A549 (cell line): ENCODE measurements at places on chromosomes 5 and 9.

DNA sequence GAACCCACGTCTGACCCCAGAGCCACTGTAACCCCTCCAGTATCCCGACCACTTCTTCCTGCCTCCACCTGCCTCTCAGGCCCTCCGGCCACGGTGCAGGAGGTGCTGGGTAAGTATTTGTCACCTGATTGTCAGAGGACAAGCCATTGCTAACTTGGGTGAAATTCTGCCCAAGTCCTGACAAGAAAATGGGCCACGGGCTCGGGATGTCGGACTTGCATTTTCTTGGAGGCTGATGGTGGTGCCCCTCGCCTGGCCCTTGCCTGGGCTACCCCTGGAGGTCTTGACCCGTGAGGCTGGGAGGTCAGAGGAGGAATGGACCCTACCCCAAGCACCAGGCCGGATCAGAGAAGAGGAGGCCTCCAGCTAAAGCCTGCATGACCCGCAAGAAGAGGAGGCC lies 149.7 kb upstream of the COL5A1 start:
- DNase-seq, result no peak

- no peak for DNase-seq
Observed at GRCh38 chr5:10662661-10663488, 98.2 kb downstream of the DAP start.

GRCh38 chr9:7089406-7090193 lies 331.8 kb downstream of the KDM4C start:
- no peak for DNase-seq

- DNase-seq, result no peak
Observed at GRCh38 chr9:11821306-11821975, 871.7 kb upstream of the TYRP1 start.

GRCh38 chr5:775961-776861 lies 8.3 kb downstream of the ZDHHC11B start:
- no peak for DNase-seq

DNA sequence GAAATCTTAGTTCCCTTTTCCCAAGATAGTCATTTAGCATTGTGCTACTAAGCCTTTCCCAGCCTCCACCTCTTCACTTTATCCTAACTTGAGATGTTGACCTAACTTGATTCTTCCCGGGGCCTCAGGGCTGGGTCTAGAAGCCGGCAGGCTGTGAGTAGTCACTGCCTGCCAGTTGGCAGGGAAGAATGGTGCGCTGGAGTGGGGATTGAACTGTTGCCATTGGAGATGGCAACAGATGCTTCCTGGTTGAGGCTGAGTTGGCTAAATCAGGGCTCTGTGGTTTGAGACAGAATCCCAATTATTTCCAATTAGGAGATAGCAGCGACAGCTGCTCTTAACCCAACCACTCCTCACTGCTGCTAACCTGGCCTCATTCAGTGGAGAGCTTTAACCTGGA lies 343.1 kb downstream of the BRINP1 start:
- no peak for DNase-seq

DNA sequence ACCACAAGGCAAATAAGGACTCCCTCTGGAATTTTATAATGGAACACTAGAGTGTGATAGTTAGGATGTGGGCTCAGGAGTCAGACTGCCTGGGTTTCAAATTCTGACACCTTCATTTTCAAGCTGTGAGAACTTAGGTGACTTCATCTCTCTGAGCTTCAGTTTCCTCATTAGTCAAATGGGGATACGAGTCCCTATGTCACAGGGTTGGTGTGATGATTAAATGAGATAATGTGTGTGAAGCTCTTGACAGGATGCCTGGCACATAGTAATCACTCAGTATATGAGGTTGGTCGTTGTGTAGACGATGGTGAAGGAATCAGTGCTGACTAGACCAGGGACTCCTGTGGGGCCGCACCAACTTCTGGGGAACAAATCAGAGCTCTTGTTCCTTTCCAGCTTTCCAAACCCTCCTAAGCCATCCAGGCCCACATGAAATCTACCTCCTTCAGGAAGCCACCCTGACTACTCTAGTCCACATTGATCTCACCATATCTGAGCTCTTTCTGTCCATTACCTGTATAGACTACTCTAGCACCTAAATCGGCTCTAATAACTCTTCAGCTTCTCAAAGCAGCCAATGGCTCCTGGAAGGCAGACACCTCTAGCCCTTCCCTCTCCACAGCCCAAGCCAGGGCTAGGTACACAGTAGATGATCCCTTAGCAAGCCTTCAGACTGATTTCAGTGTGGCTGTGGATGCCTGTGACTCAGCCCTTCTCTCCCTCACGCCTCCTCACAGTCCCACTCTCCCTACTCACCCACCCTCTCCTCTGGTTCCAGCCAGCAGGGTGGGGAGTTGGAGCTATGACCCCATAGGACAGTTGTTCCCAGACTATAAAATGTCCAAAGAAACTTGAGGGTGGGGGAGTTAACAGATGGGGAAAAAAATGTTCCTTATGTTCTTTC lies 2.5 kb upstream of the TCF7 start:
- no peak for DNase-seq

- DNase-seq, result no peak
Observed at GRCh38 chr5:178221853-178222252, 10.7 kb downstream of the PHYKPL start.

- DNase-seq, result no peak
Observed at GRCh38 chr9:125370786-125371185, 109.2 kb downstream of the GAPVD1 start.

DNA sequence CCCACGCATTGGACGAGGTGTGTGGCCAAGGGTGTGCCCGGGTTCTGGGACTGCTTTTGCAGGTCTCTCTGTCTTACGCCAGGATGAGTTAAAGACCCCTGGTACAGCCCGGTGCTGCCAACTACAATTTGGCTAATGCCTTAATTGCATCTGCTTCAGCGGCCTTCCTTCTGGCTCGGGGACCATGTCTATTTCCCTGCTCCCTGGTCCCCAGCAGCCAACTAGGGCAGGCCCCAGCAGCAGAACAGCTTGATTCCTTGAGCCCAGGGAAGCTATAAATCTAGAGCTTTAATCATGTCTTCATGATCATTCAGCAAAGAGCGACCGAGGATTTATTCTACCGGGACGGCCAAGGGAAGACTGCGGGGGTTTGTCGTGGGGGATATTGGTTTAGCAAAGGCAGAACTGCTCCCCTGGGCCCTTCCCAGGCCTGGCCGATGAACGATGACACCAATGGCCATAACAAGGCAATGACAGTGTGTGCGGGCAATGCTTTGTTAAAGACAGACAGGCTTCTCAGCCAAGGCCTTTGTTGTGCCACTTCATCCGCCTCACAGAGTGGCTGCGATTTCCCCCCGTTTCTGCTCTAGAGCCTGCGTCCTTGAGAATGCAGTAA lies 51.4 kb downstream of the CFAP77 start:
- DNase-seq, result no peak

- no peak for DNase-seq
Observed at GRCh38 chr9:12934545-12935272, 159.9 kb downstream of the LURAP1L start.

GRCh38 chr9:76571743-76572146 lies 112.8 kb downstream of the GCNT1 start:
- no peak for DNase-seq

- no peak for DNase-seq
Observed at GRCh38 chr9:79565245-79565644, 6.5 kb upstream of the TLE4 start.

DNA sequence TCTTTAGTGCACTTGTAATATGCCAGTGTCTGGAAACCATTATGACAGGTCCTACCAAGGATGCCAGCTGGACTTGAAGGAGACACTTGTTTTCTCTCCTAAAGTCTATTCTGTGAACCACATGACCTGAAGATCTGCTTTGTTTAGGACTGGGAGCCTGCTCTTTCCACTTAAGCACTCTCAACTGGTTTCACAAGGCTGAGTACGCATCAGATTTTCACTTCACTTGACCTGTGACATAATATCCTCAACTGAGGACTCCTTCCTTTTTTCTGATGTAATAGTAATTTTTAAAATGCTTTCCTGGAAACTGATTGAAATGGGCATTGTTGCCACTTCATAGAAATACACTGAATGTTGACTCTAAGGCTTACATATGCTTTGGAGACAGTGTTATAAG lies 52.2 kb downstream of the PDE8B start:
- DNase-seq, result no peak

DNA sequence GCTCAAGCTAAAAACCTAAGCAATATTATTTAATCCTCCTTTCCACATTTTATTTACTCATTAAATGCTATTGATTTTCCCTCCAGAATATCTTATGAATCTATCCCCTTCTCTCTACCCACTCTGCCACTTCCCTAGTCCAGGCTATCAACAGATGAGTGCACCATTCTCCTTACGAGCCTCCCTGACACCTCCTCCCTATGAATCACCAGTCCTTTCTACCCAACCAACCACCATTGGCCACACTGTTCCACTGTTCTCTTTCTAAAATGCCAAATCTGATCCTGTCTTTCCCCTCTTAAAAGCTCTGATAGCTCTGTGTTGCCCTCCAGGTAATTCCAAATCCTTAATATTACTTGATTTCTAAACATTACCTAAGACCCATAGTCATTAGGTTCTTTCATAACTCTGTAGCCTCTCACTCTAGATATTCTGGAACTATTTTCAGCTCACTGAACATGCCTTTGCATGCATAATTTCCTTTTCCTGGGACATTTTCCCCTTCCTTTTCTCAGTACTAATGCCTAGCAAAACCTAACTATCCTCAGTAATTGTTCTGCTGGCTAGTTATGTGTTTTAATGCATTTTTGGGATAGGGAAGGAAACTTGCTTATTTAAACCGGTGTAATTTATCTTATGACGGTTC lies 126.3 kb downstream of the UNC13B start:
- no peak for DNase-seq

GRCh38 chr9:121692606-121693387 lies 41.4 kb downstream of the DAB2IP start:
- DNase-seq, result peak; percentile 38

GRCh38 chr9:38185647-38186403 lies 116.8 kb upstream of the SHB start:
- no peak for DNase-seq

DNA sequence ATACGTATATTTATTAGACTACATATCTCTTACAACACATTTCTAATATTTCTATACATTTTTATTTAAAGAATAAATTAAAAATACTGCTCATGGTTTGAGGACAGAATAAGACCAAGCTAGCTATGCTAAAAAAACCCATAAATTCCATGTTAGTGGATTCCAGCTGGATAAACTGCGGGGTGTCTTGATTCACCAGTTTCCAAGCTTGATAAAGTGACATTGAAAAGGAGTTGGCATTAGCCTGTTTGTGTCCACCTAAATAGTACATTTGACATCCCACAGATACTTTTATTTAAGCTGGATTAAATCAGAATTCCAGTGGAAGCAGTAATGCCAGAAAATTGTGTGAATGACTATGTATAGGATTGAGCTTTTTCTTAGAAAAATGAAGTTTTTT lies 80.1 kb downstream of the GABRA6 start:
- no peak for DNase-seq

GRCh38 chr5:56305001-56305950 lies 72.1 kb upstream of the ANKRD55 start:
- no peak for DNase-seq

GRCh38 chr9:101093620-101094019 lies 65.1 kb downstream of the PLPPR1 start:
- DNase-seq, result peak; percentile 22

DNA sequence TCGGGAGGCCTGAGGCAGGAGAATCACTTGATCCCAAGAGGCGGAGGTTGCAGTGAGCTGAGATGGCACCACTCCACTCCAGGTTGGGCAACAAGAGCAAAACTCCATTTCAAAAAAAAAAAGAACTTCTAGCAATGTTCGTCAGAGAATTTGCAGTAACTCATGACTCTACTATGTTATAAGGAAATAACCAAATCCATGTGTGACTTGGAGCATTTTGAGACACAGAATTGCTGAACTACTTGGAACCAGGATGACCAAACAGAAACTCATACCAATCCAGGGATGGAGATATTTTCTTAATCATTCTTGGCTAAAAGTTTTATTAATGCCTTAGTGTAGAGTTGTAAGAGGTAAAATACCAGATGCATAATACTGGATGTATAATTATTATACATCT lies 99.9 kb upstream of the BNC2 start:
- no peak for DNase-seq

- no peak for DNase-seq
Observed at GRCh38 chr5:125411071-125411743, 664.8 kb upstream of the ZNF608 start.

DNA sequence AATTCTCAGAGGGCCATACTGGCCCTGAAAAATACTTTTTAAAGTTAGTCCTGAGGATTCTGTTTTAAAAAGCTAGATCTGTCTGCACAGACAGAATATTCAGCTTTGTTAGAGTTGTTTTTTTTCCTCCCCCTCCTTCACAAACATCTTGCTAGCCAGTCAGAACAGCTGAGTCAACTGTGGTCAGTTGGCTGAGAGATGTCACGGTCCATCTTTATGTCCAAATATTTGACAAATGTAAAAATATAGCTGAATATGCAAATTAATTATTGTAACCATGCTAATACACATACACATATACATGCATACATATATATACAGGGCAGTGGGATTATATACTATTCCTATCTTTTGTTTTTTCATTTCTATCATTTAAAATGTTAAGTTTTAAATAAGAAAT lies 33.9 kb downstream of the UNC13B start:
- no peak for DNase-seq

GRCh38 chr9:137825324-137825989 lies 52.1 kb upstream of the CACNA1B start:
- DNase-seq, result no peak

- DNase-seq, result no peak
Observed at GRCh38 chr9:33498387-33498786, 24.7 kb upstream of the NOL6 start.

DNA sequence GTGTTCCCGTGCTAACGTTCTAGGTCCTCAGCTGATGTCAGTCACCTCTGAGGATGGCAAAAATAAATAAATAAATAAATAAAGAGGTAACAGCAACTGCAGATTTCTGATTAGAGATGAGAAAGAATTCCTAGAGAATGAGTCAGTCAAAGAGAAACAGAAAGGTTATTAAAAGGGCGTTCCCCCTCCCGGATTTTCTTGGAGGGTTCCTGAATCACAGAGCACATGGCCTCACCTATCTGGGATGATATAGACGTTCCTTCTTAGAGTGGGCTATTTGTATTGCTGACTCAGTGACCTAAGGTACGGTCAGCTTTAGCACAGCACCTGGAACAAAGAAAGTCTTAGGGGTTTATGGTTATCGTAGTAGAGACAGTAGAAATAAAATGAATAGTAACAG lies 30.6 kb downstream of the HTR4 start:
- no peak for DNase-seq

GRCh38 chr5:73763300-73764032 lies 137.5 kb downstream of the ARHGEF28 start:
- DNase-seq, result no peak
